ENCODE measurements at places on chromosomes 1 and 21.

DNA sequence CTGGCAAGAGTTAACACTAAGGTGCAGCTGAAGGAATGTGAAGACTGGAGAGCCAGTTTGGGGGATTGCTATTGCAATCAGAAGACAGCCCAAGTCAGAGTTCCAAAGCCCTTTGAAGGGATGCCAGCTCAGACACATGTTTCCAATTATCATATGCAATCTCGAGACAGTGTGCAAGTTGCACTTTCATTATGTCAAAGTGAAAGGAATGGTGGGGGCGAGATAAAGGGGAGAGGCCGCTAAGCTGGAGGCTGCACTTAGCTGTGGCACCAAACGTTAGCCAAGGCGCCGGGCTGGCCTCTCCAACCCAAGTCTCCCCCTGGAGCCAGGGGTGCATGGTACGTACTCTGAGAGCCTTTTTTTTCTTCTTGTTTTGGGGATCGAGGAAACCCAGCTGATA is 58.0 kb downstream of the NGF start:
- no peak for DNase-seq

- no peak for DNase-seq
Observed at GRCh38 chr1:228087771-228088251, 5.3 kb downstream of the ARF1 start.

GRCh38 chr1:24071941-24072340 is 40.0 kb downstream of the MYOM3 start:
- DNase-seq: no peak

DNA sequence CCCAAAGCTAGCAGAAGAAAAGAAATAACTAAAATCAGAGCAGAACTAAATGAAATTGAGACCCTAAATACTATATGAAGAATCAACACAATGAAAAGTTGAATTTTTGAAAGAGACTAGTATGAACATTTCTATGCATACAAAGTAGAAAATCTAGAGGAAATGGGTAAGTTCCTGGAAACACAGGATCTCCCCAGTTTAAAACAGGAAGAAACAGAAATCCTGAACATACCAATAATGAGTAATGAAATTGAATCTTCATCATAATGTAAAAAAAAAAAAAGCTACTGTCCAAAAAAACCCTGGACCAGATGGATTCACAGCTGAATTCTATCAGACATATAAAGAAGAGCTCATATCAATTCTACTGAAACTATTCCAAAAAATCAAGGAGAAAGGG is 233.5 kb downstream of the PLPP3 start:
- no peak for DNase-seq

DNA sequence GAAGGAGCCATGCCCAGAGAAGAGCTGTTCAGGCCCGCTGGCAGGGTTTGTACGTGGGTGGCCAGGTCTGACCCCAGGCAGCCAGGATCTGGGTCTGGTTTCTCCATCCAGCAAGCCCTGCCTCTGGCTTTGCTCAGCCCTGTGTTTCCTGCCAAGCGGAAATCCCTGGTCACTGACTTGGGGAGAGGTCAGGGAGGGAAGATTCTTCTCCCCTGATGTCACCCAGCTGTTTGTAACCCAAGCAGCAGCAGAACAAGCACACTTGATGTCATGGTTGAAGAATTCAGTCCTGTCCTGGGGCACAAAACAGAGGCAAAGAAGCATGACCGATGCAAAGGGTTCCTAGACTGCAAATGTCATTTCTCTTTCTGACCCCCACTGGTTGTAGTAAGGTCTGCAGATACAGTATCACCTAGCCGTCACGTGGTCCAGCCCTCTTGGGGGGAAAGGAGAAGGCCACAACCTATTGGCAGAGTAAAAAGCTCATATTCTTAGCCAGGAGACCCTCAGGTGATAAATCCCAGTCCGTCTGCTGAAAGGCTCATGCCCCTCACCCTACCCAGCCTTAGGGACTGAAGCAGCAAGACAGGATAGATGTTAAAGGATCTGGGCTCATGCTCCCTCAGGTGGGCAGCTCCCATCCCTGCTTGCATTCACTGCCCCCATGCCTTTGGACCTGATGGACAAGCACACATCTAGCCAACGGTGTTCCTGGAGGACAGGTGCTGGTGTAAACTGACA is 120.9 kb downstream of the SYT2 start:
- DNase-seq: peak; percentile 26

GRCh38 chr1:160267284-160267991 is 5.1 kb upstream of the DCAF8 start:
- DNase-seq: no peak

DNA sequence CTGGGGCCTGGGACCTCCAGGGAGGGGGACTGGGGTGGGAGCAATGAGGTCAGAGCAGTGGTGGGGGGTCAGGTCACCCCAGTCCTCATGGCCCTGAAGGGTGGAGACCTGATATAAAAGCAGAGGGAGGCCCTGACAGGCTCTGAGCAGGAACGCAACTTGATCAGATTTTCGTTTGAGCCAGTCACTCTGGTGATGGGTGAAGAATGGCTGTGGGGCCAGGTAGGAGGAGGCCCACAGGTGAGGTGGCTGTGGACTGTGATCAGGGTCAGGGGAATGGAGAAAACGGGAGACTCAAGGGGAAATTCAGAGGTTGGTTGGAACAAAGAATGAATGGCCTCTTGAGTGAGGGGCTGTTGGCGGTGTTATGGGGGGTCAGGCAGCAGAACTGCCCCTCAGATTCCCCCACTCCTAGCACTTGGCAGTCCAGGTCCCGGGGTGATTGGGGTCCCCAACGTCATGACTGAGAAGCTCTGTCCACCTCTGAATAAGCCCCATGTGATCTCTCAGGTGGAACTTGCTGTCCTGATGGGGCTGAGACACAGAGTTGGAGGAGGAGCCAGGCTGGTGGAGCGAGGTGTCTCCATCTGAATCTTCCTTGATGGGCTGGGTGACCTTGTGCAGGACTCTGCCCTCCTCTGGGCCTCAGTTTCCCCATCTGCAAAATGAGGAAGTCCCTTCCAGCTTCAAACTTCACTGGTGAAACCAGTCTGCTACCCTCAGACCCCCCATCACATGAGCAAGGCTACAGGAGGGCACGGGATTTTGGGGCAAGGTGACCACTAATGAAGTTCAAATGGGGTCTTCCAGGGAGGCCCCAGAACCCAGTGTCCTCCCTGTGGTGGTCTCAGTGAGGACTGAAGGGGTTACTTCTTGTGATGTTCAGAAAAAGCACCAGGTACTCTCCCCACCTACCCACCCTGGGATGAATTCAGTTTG is 683.0 kb downstream of the MATN1 start:
- no peak for DNase-seq

GRCh38 chr21:45112371-45112770 is 38.0 kb downstream of the ADARB1 start:
- no peak for DNase-seq

DNA sequence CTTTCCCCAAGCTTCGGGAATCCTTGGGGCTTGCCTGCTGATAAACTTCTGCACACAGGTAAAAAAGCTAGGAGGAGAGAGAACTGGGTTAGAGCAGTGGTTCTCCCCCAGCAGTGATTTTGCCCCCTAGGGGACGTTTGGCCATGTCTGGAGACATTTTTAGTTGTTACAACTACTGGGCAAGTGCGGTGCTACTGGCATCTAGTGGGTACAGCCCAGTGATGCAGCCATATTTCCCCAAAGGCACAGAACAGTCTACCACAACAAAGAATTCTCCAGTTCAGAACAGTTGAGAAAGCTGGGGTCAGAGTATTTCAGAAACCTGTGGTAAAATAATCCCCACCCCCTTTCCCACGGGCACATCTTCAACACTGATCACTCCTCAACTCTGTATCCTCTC is 41.3 kb downstream of the LRRC71 start:
- DNase-seq: peak; percentile 35

- DNase-seq: no peak
Observed at GRCh38 chr21:43194303-43195120, 25.7 kb downstream of the CRYAA start.

DNA sequence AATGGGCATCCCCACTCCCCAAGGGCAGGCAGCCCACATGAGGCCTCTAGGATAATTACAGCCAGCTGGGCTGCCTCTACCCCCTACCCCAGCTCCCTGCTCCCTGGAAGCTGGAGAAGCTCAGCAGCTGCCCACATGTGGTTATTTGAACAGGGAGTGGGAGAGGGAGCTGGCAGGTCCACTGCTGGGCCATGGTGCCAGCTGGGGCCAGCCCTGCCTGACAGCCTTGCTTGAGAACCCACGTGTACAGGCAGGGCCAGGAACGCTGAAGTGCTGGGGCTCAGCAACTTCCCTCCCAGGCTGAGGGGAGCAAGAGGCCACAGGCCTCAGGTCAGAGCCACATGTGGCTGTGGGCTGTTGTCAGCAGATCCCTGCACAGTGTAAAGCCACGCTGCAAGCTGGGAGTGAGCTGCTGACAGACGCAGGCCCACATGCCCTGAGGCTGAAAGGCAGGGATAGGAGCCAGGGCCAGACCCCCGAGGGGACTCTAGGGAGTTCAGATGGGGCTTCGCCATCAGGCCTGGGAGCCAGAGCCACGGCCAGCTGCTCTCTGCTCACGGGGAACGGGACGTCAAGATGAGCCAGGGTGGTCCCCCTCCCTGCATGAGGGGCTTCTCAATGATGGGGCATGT is 129.0 kb downstream of the SYF2 start:
- DNase-seq: no peak

DNA sequence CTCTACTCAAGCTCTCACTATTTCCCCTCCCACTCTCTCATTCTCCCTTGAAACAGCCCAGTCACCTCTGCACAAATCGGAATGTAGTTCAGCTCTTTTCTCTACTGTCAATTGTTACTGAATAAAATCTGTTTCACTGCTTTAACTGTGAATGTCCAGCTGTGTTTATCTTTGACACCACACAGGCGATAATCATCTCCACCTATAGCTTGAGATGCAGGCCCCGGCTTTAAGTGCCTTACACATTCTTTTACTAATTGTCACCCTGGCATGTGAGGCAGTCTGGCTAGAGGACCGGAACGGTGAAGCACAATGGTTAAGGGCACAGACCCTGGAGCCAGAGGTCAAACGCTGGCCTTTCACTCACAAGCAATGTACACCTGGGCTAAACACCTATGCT is 122.8 kb upstream of the C8B start:
- DNase-seq: no peak

DNA sequence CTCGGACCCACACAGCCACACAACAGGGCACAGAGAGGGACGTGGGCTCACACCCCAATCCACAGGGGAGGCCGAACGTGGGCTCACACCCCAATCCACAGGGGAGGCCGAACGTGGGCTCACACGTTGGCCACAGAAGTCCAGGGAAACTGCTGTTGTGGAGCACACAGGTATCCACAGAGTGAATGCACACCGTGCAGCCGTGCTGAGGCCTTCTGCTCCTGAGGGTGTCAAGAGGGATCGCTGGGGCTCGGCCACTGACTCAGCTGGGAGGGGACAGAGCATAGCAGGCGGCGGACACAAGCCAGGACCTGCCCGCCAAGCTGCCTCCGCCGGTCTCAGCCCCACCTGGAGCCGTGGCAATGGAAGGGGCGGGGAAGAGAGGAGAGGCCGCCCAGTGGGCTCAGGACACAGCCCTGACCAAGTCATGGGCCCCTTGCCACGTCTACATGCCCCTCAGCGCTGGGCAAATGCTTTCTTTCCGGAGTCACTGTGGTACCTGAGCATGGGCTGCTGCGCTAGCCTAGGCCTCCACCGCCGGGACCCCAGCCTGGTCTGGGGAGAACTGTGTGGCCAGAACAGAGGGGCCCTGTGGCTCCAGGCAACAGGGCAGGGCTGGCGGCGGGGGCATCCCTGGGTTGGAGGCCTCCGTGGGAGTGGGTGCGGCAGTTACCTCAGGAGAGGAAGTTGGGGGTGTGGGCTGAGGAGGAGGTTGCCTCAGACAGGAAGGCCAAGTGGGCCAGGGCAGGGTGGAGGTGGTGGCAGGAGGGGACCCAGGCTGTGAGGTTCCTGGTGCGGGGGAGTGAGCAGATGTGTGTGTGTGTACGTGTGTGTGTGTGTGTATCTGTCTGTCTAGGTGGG is 1.2 kb downstream of the SYTL1 start:
- DNase-seq: peak; percentile 65

DNA sequence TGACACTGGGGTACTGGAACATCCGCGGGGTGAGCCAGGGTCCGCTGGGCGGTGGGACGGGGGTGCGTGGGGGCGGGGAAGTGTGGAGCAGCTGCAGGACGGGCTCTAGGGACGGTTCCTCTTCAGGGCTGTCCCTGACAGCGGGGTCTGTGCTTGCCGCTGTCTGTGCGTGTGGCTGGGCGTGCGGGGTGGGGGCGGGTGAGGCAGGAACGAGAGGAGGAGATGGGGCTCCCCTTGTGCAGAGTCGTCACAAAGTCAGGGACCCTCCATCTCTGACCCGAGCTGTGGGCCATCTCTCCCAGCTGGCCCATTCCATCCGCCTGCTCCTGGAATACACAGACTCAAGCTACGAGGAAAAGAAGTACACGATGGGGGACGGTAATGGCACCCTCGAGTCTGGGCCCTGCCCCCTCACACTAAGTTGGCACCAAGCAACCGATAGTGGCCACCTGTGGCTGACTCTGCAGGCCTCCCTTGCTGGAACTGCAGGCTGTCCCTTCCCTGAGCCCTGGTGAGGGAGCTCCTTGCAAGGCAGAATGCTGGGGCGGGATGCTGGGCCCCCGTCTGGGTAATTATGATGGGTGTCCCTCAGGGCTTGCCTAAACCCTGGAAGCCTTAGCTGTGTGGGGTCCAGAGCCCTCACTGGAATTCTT is 392 bp downstream of the GSTM2 start:
- DNase-seq: no peak

DNA sequence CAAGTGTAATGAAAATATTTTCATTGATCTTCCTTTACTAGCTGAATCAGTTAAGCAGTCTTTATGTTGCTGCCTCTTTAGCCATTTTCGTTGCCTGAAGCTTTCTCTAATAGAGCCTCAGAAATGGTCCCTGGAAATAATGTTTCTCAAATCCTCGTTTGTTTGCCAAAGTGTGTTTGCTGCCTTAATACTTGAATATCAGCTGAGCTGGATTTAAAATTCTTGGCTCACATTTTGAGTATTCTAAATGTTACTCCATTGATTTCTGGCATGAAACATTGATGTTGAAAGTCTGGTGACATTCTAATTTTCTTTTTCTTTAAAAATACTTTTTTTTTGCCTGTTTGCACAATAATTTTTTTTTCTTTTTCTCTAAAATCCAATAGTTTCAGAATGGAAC is 84.6 kb upstream of the SERBP1 start:
- no peak for DNase-seq

DNA sequence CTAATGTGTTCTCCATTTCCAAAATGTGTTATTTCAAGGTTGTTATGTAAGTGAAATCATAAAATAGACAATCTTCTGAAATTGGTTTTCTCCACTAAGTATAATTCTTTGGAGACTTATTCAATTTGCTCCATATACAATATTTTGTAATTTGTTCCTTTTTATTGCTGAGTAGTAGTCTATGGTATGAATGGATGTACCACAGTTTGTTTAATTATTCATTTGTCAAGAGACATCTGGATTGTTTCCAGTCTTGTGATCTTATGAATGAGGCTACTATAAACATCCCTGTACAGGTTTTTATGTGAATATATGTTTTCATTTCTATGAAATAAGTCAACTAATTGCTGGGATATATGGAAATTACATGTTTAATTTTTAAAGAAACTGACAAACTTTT is 652.6 kb upstream of the PLXNA2 start:
- no peak for DNase-seq

GRCh38 chr1:112358798-112359408 is 37.1 kb upstream of the CTTNBP2NL start:
- peak; percentile 44 for DNase-seq

- DNase-seq: peak; percentile 1
Observed at GRCh38 chr1:105909811-105910210, 1146.7 kb upstream of the PRMT6 start.

- DNase-seq: no peak
Observed at GRCh38 chr1:182720463-182720862, 36.1 kb upstream of the RGS8 start.

All from germinal center (tissue), 1 donor.